ENCODE measurements at places on chromosomes 12 and 14.
A peak's percentile ranks its signal among the peaks of the same experiment; 100 is the strongest.

- DNase-seq = no peak
These were observed 38.6 kb downstream of the GARIN6 start for GRCh38 chr12:99686142-99686541.

DNA sequence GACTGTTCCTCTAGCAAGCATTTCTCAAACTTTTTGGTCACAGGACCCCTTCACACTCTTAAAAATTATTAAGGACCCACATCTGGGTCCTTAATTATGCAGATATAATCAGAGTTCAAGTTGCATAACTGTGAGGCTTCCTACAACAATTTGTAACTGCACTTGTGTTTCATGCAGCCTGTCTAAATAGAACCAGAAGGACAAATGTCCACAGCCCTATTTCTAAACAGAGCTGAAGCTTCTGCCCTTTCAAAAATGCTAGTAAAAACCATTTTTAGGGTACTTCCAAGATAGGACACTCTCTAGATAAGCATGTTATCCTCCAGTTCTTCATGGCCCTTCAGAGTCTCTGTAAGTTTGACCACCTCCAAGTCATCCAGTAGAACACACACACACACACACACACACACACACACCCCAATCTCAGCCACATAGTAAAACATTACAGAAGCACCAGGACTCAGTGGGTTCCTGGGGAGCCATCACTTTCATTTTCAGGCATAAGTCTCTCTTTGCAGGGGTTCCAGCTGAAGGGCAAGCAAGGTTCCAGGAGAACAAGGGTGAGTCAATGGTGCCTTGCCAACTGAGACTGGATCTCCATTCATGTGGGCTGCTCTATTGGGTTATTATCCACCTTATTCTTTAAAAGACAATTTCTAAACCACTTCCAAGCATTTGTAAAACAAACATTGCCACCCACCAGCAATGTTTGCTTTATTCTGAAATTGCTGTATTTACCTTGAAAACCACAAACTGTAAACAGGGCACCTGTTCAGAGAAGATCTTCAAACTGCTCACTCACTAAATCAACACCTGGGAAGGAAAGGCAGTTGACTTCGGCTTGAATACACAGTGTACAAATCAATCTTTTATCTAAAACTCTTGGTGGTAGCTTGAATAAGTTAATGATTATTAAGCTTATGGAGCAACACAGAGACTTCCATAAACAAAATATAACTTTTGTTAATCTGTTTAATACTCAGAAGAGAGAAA lies 64.1 kb downstream of the ITPR2 start:
- no peak for DNase-seq

GRCh38 chr14:95488376-95489213 lies 27.9 kb downstream of the SYNE3 start:
- no peak for DNase-seq

- DNase-seq = no peak
These were observed 3.8 kb upstream of the PSMC6 start for GRCh38 chr14:52703225-52703624.

- DNase-seq = no peak
These were observed 4.5 kb downstream of the CD69 start for GRCh38 chr12:9756170-9756569.

DNA sequence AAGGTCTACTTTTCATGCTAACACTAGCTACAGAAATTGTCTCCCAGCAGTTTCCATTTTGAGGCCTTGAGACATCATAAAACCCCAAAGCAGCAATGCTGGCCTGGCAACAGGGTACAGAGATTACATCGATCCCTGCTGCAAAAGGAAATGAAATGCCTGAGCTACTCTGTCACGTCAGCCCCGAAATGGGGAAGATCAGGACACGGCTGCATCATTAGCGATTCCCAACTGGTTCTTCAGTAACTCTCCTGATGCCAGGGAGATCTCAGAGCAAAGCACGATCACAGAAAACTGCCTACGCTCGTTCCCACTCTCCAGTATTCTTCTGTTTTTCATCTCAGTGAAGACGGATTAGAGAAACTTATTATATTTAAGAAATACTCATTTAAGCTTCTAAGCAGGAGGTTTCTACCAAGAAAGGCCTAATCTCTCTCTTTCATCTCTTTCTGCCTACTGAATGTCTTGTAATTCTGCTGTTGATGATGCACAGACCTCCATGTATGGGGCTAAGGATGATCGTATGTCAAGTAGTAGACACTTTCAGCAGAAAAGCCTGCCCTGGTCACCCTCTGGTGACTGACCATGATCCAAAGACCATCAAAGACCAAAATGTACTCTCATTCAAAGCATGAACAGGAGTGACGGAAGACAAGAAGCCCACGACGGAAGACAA lies 168.5 kb downstream of the RIMBP2 start:
- DNase-seq = no peak

DNA sequence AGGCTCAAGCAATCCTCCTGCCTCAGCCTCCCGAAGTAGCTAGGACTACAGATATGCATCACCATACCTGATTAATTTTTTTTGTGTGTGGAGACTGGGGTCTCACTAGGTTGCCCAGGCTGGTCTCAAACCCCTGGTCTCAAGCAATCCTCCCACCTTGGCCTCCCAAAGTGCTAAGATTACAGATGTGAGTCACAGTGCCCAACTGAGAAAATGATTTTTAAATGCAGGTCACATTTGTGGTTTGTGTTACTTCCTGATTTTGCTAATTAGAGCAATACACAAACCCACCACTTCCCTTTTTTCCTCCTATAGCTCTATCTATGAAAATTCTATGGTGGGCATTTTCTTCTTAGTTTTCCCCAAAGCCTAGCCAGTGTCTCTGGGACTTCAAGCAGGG lies 45.5 kb upstream of the TMEM263 start:
- DNase-seq = peak; percentile 81

- no peak for DNase-seq
These were observed 811 bp downstream of the TMCC3 start for GRCh38 chr12:94649349-94650142.

- peak; percentile 85 for DNase-seq
These were observed 1.4 kb downstream of the IFFO1 start for GRCh38 chr12:6554168-6555017.

- DNase-seq = no peak
These were observed 4.3 kb downstream of the TMEM106C start for GRCh38 chr12:47967461-47968321.

DNA sequence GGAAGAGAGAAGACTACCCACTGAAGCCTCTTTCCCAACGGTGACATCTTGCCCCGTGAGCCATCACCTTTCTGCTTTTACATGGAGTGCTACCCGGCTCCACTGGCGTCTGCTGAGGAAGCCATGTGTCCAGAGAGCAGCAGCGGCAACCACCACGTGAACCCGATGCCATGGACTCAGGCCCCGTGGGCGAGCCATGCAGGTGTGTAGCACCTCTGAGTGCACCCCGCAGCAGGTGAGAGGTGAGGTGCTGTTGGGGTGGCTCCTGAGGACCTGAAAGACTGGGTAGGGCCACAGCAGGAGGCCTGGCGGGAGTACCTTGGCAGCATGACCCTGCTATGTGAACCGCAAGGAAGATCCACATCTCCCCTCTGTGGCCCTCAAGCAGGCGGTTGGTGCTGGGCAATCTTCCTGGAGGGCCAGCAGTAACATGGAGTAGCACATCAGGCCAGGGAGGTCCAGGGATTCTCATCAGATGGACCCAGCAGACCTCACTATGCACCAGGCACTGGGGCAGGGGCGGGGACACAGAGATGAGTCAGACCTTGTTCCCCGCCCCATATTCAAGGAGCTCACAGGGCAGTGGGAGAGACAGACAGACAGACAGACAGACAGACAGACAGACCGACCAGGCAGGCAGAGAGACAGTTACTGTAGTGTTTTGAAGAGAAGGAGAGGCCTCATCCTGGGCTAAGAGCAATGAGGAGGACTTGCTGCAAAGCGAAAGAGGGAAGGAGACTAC lies 129.6 kb downstream of the PAPOLA start:
- DNase-seq = no peak

- no peak for DNase-seq
These were observed 12.5 kb downstream of the PAWR start for GRCh38 chr12:79678306-79678705.

DNA sequence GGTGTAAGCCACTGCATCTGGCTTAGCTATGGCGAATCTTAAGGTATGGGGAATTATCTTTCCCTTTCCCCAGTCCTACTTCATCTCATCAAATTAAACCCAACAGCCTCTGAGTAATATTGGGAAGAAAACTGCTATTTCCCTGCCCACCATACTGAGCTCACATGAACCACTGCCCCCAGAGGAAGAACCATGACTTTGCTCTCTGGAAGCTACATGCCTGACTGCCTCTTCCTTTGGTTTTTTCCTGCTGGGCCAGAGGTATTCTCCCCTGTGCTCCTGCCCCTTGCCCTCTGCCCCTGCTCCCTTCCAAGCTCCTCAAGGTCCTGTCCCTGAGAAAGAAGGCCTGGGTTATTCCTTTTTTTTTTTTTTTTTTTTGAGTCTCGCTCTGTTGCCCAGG lies 15.2 kb downstream of the RILPL2 start:
- DNase-seq = no peak

- DNase-seq = no peak
These were observed 11.4 kb downstream of the EVL start for GRCh38 chr14:100076606-100077005.

DNA sequence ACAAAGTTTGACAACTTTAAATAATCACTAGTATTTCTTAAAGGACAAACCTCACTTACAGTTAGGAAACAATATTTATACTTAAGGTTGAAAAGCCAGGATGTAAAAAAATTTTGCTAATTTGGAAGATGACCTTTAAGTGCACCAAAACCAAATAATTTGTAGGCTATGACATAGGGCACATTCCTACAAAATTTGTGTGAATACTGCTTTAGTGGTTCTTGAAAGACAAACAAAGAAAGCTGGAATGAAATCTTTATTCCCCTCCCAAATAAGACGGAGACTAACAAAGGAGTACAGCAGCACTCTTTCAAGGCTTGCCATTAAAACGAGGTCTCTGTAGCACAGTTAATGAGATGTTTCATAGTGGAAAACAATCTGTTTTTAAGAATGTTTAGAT lies 45.6 kb downstream of the MSRB3 start:
- no peak for DNase-seq

- DNase-seq = no peak
These were observed 7.0 kb upstream of the PUS1 start for GRCh38 chr12:131921866-131922769.

DNA sequence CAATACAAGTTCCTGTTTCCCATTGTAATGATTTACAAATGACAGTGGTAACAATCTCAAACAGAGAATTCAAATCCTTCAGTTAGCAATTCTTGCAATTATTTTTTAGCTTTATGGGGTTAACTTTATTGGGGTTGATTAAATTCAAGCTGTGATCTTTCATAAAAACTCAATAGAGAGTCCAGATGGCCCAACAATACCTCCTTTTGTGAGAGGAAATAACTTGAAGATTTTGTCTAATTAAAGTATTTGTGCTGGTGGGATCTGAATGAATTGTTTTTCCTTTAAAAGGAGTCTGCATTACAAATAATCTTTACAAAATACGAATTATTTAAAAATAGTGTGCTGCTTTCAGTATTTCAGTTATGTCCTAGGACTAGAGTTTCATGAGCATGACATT lies 4.4 kb upstream of the ARHGAP5 start:
- DNase-seq = no peak

DNA sequence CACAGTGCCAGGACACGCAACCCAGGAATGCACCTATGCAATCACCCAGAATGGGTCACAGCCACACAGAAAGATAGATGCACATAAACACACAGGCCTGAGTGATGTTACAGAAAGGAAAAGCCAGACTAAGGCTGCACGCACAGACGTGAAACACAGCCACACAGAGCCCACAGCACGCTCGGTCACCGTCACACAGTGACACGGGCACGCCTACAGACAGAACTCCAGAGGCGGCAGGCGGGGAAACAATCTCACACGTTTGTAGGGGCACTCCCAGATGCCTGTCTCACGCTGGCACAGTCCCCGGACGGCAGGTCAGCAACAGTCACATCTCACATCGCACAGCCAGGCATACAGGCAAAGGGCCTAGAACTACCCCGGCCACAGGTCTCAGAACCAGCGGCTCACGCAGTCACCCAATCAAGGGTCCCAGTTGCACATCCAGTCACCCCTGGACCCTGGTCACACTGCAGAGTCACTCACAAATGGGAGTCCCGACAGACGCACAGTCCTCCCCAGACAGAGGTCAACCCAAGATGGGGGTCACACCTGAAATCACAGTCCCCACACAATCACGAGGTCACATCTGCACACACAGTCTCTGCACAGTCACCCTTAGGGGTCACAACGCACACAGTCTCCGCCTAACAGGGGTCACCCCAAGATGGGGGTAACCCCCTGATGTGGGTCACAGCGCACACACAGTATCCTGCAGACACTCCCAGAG lies 790 bp downstream of the SSH1 start:
- peak; percentile 30 for DNase-seq

DNA sequence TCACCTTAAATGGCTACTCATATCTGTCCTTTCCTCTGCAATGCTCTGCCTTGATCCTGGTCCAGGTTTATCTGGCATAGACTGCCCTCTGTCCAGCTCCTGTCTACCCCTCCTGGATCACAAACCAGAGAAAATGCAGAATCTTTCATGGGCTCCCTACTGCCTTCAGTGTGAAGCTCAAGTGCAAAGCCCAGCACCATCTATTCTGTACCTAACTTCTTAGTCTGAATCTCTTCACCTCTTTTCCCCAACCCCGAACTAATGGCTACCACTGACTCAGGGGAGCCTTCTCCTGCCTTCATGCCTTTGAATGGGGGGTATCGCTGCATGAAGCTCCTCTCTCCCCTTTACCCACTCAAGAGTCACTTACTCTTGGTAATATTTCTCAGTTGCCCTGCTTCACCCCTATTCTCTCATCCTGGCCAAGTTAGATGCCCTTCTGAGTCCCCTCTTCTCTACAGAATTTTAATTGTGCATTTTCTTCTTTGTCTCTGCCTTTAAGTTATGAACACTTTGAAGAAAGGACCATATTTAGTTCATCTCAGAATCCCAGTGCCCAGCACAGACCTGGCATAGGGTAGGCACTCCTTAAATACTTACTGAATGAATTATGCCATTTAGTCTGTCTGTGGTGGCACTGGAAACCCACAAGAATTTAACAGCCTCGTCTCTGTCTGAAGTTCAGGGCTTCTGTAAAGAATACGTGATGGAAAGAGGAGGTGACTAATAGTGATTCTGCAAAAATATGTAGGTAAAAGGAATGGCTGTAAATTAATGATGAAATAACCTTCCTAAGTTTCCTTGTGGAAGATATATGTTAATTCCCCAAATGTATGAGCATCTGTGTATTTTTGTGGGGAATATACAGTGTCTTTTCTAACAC lies 191.3 kb upstream of the AMIGO2 start:
- peak; percentile 73 for DNase-seq

- no peak for DNase-seq
These were observed 26.9 kb downstream of the PRKD1 start for GRCh38 chr14:29900609-29901350.

- DNase-seq = peak; percentile 71
These were observed 40.5 kb downstream of the KCNA5 start for GRCh38 chr12:5083955-5084849.

All from hematopoietic multipotent progenitor cell (in vitro differentiated cells).